ENCODE measurements at places on chromosomes 4 and X.

DNA sequence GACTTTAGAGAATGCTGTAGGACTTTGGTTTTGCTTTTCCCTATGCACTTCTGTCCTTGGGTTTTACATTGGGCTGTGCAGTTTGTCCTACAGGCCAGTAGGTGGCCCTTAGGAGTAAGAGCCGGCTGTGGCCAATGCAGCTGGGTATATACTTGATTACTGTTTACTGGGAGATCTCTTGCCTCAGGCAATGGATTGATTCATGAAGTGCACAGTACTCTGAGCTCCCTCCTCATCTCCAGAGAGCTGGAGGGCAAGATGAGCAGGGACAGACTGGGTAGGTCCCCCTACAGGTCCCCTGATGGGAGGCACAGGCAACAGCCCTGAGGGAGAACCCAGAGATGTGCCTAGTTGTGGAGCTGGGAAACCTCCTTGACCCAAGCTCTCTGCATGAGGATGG is 103.8 kb upstream of the QRFPR start:
- no peak for DNase-seq

- DNase-seq = no peak
These were observed 396.0 kb downstream of the PDGFC start for GRCh38 chr4:156575430-156576073.

DNA sequence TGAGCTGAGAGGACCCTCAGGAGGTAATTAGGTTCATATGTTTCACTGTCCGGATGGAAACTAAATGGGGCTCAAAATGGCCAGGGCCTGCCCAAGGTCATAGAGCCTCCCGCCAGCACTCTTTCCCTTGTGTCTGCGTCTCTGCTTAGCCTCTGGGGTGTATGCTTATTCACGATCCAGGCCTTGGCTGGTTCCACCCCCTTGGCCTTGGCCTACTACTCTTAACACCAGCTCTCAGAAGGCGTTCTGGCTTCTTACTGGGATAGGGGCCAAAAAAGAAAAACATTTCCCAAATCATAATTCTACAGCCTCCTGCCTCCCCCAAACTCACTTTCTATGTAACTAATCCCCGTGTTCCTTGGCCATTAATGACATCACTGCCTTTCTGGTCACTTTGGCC is 68.8 kb downstream of the RTL5 start:
- DNase-seq = no peak

GRCh38 chr4:21083413-21083812 is 383.2 kb downstream of the PACRGL start:
- no peak for DNase-seq

DNA sequence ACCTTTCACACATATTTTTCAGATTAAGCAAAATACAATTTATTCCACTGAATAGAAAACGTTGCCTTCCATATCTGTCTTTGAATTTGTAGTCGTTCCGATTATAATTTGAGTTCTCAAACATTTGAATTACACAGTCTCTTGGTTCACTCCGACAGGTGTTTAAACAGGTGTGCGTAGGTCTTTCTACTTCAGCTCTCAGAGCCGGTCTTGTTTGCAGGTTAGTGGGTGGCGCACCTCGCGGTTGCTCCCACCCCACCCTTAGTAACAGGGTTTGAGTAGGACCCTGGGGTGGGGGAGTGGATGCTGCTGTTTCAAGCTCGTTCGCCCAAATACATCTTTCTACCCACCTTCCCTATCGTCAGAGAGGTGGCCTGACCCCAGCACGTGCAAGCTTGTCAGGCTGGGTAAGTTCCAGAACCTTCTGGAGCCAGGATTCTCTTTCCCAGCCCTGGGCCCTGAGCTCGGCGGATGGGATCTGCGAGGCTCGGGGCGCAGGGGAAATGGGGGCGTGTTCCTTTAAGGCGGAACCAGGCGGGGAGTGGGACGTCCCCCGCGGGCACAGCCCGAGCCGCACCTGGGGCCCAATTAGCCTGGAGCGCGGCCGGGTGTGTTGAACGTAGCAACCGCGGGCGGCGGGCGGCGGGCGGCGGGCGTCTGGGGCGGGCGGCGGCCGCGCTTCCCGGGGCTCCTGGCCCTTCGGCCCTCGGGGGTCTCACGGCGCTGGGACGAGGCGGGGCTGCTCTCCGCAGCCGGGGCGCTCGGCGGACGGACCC is at the start of gene FAM149A:
FAM149A (plus strand) TSS at position 591 of the 776 bp plus-strand sequence.
- DNase-seq = no peak

DNA sequence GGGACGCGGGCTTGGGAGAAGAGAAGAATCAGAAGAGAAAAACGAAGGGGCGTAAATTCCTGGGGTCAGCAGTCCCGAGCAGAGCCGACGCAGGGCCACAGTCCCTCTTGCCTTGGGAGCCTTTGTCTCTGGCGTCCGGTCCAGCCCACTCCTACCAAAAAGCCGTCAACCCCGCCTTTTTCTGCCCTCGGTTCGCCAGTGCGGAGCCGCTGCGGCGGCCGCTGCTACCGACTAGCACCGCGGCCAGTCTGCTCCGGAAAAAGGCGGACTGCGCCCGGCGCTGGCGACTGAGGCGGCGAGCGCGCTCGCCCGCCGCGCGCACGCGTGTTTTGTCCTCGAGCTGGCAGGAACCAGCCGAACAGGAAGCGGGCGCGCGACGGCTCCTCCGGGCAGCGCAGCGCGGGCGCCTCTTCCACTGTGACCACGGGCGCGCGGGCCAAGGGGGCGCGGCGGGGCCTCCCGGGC is 502 bp downstream of the HNRNPDL start:
- no peak for DNase-seq

GRCh38 chrX:56765811-56766553 is 36.9 kb downstream of the NBDY start:
- no peak for DNase-seq

- DNase-seq = no peak
These were observed 119.4 kb downstream of the GRIA3 start for GRCh38 chrX:123303429-123303828.

- no peak for DNase-seq
These were observed 2.0 kb downstream of the RAPGEF2 start for GRCh38 chr4:159104694-159105414.

- no peak for DNase-seq
These were observed 38.5 kb downstream of the ELF4 start for GRCh38 chrX:130071611-130072344.
